ENCODE measurements at places on chromosomes 2 and 18.

GRCh38 chr2:219613461-219614070 is 13.9 kb upstream of the SLC4A3 start:
- no peak for DNase-seq

DNA sequence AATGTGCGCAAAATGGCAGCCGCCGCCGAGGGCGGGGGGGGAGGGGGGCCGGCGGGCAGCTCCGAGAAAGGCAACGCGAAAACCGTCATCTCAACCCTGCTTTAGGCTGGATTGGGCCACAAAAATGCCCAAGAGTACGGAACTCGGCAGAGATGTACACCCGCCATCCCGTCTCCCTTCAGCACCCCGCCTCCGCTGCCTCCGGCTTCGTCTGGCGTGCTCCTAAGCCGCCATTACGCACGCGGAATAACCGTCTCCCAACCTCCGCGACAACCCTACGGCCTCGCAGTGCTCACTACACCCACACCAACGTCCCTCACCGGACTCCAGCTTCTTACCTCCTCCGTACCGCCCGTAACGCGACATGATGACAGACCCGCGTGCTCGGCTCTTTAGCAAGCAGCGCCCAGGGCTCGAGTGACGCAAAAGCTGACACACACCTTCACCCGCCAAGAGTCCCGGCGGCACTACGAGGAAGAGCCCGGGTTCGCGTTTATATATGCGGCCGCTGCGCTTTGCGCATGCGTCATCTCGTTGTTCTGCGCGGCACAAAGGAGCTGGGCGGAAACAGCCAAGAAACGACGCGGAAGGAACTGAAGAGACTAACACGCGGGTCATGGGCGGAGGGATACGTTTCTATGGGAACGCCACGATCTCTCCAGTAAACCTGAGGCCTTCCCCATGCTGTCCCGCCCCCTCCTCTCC is at the start of gene SRSF7:
SRSF7 (minus strand) TSS at position 471 of the 705 bp plus-strand sequence; CDS start at position 366, 105 bp downstream.
- peak; percentile 97 for DNase-seq

DNA sequence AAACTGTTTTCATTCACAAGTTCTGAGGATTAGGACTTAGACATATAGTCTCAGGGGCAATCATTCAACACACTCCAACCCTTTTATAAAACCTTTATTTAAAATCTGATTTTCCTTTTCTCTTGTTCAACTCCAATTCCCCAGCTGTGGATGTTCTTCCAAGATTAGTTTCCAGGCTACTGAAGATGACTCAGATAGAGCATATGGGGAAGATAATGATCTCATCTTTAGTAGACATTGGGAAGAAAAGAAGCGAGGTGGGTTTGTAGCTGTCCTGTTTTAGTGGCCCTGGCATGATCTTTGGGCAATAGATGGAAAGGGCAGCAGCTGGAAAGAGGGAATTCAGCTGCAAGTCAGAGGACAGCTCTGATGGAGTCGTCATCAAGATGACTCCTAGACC is 247.7 kb upstream of the CCDC68 start:
- no peak for DNase-seq

DNA sequence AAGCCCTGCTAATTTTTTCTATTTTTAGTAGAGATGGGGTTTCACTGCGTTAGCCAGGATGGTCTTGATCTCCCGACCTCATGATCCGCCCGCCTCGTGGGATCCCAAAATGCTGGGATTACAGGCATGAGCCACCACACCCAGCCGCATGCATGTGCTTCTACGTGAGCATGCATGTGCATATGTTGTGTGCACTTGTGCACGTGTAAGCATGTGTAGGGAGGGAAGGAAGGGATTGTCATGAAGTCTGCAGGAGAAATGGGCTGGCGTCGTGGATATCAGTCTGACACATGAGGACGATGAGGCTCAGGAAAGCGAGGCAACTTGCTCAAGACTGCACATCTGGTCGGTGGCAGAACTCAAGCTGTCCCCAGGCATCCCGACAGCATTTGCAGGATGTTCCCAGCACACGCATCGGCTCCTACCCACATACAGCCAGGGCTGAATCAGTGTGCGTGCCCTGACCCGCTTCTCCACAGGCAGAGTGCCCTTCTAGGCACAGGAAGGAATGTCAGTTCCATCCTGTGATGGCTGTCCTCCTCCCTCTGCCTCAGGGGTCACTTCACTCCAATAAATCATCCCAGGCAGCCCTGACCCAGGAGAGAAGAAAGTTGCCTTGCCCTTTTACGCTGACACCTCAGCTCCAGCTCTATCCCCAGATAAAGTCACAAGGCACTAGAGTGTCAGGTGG is 49.9 kb upstream of the SLC14A2 start:
- no peak for DNase-seq

DNA sequence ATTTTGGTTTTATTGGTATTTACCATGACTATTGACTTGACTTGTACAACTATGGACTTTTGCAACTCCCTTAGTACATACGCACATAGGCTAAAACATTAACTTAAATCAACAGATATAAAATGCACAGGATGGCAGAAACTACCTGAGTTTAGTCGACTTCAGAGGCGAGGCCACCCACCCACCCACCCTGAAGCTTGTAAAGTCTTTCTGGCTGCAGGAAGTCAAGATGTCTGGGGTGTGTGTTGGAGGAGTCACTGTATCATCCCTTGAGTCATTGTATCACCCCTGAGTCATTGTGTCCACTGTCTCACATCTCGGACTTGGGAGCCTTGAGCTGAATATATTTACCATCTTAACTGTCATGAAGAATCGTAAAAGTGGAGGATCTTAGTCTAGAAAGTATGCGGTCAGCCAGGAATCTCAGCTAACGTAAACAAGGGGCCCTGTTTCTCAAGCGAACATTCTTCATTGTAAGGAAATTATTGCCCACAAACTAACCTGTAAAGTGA is 140.0 kb upstream of the ST6GAL2 start:
- DNase-seq: no peak

DNA sequence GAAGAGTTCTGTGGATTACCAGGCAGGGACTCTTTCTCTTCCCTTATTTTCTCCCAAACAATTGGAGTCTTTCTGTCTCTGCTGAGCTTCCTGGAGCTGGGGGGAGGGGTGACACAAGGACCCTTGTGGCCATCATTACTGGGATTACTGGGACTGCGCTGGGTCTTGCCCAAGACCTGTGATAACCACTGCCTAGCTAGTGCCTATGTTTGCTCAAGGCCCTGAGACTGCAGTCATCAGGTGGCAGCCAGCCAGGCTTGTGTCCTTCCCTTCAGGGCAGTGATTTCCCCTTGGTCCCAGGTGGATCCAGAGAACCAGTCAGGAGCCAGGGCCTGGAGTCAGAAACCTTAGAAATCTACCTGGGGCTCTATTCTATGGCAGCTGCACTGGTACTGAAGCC is 355.6 kb downstream of the PARD3B start:
- no peak for DNase-seq

DNA sequence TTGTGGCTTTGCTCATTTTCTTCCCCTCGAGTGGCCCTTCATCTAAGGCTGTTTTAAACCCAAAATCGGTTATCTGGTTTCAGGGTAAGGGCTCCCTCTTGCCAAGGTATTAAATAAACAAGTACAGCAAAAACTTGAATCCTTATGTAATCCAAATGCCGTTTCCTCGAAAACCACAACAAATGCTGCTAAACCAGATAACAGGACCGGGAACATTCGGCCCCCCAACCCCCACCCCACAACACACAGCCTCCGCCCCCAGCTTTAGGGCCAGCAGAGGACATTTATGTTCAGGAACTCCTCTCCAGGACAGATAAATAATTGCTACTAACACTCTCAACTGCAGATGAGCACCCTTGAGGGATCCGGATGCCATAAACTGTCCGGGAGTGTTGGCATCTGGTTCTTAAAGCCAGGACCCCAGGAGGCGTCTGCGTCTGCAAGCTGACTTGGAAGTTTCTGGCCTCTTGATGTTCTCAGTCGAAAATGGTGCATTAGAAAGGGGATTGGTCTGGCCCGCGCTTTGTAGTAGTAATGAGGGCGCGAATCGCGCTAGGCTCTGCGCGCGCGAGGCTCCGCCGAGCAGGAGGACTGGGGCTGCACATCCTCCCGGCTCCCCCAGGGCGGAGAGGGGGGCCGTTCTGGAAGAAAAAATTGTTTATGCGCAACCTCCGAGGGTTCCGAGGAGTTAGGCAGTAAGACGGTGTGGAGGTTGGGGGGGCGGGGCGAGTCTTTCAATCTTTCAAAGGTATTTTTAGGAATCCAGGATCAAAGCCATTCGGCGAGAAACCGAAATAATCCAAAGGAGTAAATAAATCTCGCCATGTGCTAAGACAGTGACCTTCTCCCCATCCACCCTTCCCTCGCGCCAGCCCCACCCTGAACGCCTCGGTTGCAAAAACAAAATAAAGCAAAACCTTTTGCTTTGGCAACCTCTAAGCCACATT is 3.9 kb upstream of the ID2 start:
- no peak for DNase-seq

GRCh38 chr2:25324905-25325592 is 16.7 kb downstream of the DNMT3A start:
- no peak for DNase-seq

GRCh38 chr2:80019571-80020460 is 284.7 kb downstream of the LRRTM1 start:
- no peak for DNase-seq

Data from GM12864 (cell line).